ENCODE measurements at places on chromosomes 12 and 14.
A peak's percentile ranks its signal among the peaks of the same experiment; 100 is the strongest.

- no peaks in the 10 kb centered on the region for H3K4me1 ChIP-seq
- no peak overlapping the region for H3K4me3 ChIP-seq
- no peaks in the 10 kb centered on the region for H3K27me3 ChIP-seq
- no peaks in the 10 kb centered on the region for H3K36me3 ChIP-seq
- no peak for DNase-seq
Observed at GRCh38 chr14:34214961-34215360, 247.1 kb downstream of the SPTSSA start.

DNA sequence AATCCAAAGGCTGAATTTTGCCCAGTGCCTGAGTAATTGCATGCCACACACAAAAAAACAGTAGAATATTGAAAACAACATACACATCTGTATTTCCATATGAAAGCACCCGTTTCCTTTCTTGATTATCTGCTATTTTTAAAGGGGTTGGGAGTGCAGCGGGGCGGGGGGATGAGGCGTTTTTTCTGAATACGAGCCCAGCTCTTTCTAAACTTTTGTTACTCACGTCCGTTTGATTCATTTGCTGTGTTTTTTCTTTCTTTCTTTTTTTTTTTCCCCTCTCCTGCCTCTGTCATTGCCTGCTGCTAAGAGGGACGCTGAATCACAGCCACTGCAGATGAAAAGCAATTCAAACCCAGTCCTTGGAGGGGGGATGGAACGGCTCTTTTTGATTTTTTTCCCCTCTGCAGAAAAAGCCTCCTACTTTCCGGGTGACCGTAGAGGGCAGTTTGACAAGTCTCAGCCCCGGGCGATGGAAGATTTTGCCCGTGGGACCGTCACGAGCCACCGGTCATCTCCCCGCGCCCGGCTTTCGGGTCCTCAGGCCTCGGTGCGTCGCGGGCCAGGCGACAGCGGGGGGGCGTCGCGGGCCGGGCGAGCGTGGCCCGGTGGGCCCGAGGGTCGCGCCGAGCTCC is 572 bp upstream of the RASSF8 start:
- H3K4me3 ChIP-seq, result peak overlapping the region; percentile 80
- H3K27ac ChIP-seq, result peak overlapping the region; percentile 91
- peaks cover 21% of the 10 kb centered on the region for H3K4me1 ChIP-seq
- no peak for DNase-seq
- H3K27me3 ChIP-seq, result no peaks in the 10 kb centered on the region

DNA sequence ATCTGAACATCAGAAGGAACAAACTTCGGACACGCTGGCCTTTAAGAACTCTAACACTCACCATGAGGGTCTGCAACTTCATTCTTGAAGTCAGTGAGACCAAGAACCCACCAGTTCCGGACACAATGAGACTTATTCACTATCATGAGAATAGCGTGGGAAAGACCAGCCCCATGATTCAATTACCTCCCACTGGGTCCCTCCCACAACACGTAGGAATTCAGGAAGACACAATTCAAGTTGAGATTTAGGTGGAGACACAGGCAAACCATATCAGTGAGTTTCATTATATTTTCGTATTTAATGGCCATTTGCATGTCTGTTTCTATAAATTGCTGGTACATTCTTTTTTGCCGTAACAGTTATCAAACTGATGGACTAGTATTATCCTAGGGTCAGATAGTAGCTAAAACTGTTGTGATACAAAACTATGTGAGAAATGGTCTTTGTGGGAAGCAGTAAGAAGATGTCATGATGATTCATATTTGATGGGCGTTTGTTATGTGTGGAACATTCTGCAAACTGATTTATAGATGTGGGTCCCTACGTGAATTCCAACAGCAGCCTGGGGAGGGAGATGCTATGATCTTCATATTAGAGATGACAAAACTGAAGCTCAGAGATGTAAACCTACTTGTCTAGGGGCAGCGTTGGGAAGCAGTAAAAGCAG is 282.4 kb upstream of the TMEM132C start:
- no peak overlapping the region for H3K4me3 ChIP-seq
- H3K36me3 ChIP-seq, result no peaks in the 10 kb centered on the region
- H3K27ac ChIP-seq, result no peak overlapping the region
- no peak for DNase-seq
- H3K4me1 ChIP-seq, result no peaks in the 10 kb centered on the region

- peaks cover 16% of the 10 kb centered on the region for H3K36me3 ChIP-seq
- H3K27ac ChIP-seq, result no peak overlapping the region
- H3K27me3 ChIP-seq, result no peaks in the 10 kb centered on the region
- no peaks in the 10 kb centered on the region for H3K4me1 ChIP-seq
Observed at GRCh38 chr12:66340131-66340530, 37.8 kb downstream of the HELB start.

DNA sequence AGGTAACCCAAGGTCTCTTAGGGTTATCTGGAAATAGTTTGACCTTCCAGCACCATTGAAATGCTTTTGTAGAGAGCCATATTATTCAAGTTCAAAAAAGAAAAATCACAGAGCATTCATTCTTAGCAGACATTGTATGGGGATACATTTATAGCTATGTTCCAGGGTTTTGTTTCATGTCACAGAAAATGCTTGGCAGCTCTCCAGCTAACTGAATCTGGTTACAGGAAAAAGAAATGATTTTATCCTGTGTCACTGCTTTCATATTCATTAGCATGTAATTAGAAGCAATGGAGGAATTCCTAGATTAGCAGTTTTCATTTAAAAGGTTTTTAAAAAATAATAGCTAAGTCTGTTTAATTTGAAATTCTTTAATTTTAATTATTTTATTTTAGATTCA is 78.9 kb downstream of the SNAPC1 start:
- no peak overlapping the region for H3K27ac ChIP-seq
- no peak overlapping the region for H3K4me3 ChIP-seq
- no peaks in the 10 kb centered on the region for H3K36me3 ChIP-seq
- H3K4me1 ChIP-seq, result no peaks in the 10 kb centered on the region

DNA sequence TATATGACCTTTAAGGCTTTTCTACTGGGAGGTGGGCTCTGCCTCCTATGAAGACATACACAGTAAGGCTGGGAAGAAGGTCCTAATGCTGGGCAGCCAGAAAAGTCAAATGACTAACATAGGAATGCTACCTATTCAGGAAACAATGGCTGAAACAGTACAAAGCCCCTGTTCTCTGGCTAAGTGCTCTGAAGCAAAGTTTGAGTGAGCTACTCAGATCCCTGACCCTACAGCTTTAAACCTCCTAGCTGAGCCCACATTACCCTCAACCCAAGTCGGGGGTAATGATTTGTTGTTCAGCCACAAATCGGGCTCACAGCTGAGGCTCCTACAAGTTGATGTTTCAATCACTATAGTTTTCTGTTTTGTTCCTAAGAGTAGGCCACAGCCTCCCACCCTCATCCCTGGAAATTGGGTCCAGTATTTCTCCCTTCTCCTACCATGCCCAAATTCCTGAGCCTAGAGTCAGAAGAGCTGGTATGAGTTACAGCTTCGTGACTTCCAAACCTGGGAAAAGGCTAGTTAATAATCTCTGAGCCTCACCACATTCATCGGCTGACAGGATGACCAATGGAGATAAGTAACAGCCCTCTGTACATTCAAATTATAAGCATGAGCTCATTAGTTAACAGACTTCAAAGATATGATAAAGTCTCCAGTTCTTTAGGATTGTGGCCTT is 46.5 kb downstream of the BTBD7 start:
- no peaks in the 10 kb centered on the region for H3K4me1 ChIP-seq
- H3K36me3 ChIP-seq, result peaks cover 14% of the 10 kb centered on the region
- H3K27ac ChIP-seq, result no peak overlapping the region
- DNase-seq, result no peak

- H3K4me1 ChIP-seq, result peaks cover 9% of the 10 kb centered on the region
- DNase-seq, result no peak
- no peaks in the 10 kb centered on the region for H3K36me3 ChIP-seq
- no peak overlapping the region for H3K4me3 ChIP-seq
Observed at GRCh38 chr12:56451147-56451546, 1.9 kb upstream of the TIMELESS start.

- DNase-seq, result no peak
- peaks cover 14% of the 10 kb centered on the region for H3K4me1 ChIP-seq
- H3K27ac ChIP-seq, result no peak overlapping the region
- H3K4me3 ChIP-seq, result no peak overlapping the region
- no peaks in the 10 kb centered on the region for H3K27me3 ChIP-seq
Observed at GRCh38 chr12:131795064-131795463, 33.1 kb upstream of the MMP17 start.

DNA sequence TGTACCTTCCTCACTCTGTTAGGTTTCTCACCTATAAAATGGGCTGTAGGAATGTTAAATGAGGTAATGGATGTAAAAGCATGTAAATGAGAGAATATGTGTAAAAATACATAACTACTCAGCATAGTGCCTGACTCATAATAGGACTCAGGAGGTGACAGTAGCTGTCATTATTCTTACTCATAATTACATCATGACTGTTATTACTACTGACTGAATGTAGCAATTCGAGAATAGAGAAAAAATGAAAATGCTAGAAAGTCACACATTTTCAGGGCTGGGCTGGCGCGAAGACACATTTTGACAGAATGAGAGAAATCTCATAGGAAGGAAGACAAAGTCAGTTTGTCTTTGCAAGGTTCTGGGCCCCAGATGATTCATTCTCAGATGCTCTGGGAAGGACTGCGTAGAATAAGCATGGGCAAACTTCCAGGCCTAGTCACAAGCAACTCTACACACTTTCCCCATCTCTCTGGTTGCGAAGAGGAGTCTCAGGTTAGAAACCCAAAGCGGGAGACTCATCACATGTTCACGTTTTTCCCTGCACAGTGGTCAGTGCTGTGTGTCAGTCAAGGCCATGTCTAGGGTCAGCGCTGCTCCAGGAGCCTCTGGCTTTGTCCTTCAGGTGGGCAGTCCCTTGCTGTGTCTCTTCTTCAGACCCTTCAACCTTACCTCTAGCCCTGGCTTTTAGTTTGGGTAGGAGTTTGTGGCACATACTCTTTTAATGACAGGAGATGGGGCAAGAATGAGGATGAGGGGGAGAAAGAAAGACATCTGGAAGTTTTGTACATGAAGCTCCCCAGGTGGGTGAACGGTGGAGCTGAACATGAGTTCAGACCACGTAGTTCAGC is 8.4 kb downstream of the GPRC5A start:
- H3K4me3 ChIP-seq, result no peak overlapping the region
- no peaks in the 10 kb centered on the region for H3K36me3 ChIP-seq
- H3K27ac ChIP-seq, result peak overlapping the region; percentile 20
- DNase-seq, result no peak
- no peaks in the 10 kb centered on the region for H3K27me3 ChIP-seq

DNA sequence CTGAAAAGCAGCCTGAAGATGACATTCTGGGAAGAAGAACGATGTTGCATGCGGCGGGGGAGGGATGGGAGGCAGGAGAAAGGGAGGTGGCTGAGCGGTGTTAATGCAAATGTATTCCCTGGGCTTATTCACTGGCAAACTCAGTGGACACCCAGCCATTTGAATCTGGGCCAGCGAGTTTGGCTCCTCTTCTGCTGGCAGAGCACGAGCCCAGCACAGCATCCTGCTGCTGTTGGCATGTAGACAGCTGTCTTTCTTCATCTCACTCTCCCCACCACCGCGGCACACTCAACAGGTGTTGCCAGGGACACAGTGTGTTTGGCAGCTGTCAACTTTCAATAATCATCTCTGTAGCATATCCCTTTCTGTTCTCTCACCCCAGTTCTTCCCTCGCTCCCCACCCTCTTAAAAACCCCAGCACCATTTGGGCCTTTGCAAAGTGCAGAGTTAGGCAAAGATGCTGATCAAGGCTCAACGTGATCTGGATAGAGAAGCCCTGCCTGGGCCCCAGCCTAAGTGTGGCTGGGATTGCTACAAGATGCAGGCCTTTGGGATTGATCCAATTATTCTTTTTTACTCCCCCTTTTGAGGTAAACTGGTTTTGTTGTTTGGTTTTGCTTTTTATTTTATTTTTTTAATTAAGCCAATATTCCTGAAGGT is 131.9 kb downstream of the EXOC5 start:
- H3K27me3 ChIP-seq, result no peaks in the 10 kb centered on the region
- no peak overlapping the region for H3K27ac ChIP-seq
- no peak for DNase-seq
- no peak overlapping the region for H3K4me3 ChIP-seq

- DNase-seq, result no peak
- H3K4me1 ChIP-seq, result peaks cover 12% of the 10 kb centered on the region
- H3K27me3 ChIP-seq, result peaks cover 16% of the 10 kb centered on the region
- H3K27ac ChIP-seq, result no peak overlapping the region
Observed at GRCh38 chr14:77498984-77499527, 440 bp upstream of the ISM2 start.

DNA sequence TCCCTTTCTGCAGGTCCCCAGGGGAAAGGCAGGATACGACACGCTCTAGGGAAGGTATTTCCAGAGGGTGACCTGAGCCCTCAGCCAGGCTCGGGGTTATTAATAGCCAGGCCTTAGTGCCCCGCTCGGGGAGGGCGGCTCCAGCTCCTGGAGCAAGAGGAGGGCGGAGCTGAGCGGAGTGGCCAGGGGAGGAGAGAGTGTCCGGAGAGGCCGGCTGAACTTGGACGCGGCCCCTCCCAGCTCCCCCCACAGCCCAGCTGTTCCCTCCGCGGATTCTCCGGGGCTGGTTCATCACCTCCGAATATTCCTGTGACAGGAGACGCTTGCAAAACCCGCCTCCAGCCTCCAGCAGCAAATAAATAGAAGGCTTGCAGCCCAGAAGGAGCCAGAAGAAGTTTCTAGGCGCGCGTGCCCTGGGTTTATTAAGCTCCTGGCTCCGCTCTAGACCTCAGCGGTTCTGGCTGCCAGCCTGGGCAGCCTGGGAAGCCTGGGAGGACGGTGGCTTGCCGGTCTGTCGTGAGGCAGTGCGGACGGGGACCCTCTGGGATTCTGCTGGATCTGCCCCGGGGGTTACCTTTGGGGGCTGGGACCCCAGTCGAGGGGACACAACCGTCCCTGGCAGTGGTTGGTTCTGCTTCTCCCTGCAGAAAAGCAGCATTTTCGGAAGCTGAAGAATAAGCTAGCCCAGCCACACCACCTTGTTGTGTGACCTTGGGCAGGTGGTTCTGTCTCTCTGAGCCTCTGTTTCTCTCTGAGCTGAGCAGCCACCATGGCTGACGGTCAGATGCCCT is at the start of gene HSPB8:
HSPB8 (plus strand) TSS at position 388 of the 791 bp plus-strand sequence; CDS start at position 770, 382 bp downstream.
- peaks cover 19% of the 10 kb centered on the region for H3K4me1 ChIP-seq
- no peaks in the 10 kb centered on the region for H3K36me3 ChIP-seq
- peak within 1 kb of the TSS; percentile 96 for H3K27ac ChIP-seq

All from upper lobe of left lung (tissue), 6 donors.